ENCODE measurements at places on chromosomes 5 and 9. TPM values are rescaled to one million over a fixed set of nuclear protein-coding genes. Genes with fewer than 3 reads are reported as not detected.

- no peak for DNase-seq
These were observed 117.5 kb upstream of the MTAP start for GRCh38 chr9:21684831-21685362.

- no peak for DNase-seq
These were observed 69.7 kb downstream of the TMEM174 start for GRCh38 chr5:73242735-73243134.

DNA sequence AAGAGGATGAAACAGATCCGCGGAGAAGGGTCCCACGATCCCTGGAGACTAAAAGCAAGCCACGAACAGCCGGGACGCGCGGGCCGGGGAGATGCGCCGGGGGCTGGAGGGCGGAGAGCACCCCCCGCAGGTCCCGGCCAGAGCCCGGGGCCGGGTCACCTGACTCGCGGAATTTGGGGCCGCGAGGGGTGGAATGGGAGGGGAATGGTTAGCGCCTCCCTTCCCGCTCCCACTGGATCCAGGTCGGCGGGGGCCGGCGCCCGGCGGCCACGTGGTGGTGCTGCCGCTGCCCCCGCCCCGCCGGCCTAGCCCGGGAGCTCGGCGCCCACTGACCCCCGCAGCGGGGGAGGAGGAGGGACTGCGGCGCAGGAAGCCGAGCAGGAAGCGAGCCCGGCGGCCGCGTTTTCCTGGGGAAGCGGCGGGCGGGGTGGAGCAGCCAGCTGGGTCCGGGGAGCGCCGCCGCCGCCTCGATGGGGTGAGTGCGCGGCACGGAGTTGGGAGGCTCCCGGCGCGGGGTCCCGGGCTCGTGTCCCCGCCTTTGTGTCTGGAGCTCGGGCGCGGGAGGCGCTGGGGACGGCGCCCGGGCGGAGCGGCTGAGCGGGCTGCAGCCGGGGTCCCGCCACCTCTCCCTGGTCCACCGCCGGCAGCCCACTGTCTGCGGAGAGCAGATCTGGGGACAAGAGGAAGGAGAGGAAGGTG, at the start of gene RAI14:
Gene RAI14, plus strand, starts transcription at position 328 of the 699 bp plus-strand sequence. CDS start 30,592 bp downstream, outside the sequence.
- DNase-seq = peak; percentile 88

Gene PHYKPL
- total RNA-seq = 91.8 TPM

Gene FGF1
- 6.2 TPM for total RNA-seq

Gene GRM6
- not detected for total RNA-seq

Gene C5orf58
- not detected for total RNA-seq
